Stimulated activated CD8-positive, alpha-beta memory T cell treated with anti-CD3 and anti-CD28 coated beads, Interleukin-7, amount 100 ng/mL, for 4 hours (primary cell): ENCODE measurements at places on chromosomes 2 and 18.

GRCh38 chr2:176501617-176502016, 232.4 kb downstream of the MTX2 start:
- no peak for DNase-seq

- DNase-seq: no peak
Measured at GRCh38 chr18:33937270-33937816, 287.4 kb downstream of the NOL4 start.

DNA sequence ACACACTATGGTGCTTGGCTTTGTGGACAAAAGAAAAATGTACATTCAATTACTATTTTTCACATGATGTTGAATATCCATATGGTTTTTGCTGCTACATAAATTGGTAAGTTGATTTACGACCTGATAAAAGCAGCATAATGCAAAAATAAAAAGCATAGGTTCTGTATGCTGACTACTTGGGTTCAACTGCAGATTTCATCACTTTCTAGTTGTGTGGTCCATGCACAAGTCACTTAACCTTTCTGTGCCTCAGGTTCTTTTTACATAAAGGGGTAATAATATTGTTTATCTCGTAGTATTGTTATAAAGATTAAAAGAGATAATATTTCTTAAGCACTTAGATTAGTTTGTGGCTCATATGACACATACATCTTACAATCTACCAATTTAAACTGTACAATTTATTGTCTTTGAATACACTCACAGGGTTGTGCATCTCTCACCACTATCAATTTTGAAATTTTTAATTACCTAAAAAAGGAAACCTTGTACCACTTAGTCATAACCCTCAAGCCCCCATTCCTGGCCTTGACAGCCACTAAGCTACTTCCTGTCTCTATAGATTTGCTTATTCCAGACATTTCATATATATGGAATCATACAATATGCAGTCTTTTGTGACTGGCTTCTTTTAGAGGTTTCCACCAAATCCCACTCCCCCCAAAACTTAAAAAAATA, 1443.9 kb downstream of the SUCLG1 start:
- DNase-seq: no peak

DNA sequence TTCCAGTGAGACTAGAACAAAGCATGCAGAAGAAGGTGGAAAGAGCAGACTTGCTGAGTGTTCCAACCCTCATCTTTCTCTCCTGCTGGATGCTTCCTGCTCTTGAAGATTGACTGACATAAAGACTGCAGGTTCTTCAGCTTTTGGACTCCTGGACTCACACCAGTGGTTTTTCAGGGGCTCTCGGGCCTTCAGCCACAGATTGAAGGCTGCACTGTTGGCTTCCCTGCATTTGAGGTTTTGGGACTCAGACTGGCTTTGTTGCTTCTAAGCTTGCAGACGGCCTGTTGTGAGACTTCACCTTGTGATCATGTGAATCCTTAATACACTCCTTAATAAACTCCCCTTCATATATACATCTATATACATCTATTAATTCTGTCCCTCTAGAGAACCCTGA, 20.4 kb downstream of the VRK2 start:
- no peak for DNase-seq

DNA sequence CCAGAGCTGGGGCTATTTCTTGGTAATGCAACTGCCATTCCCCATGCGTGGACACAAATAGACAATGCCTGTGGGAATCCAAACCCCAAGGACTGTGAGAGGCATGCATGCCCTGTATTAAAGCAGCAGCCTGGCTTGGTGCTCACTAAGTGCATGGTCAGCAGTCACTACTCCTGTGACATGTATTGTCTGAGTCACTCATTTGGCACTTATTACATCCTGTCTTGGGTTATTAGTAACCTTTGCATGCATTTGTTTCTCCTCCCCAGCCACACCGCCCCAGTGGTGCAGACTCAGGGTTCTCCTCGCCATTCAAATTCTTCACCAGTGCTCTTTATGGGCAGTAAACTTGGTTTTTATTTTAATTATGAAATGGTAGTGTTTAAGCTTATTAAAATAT, 30.2 kb downstream of the PRKCE start:
- no peak for DNase-seq

DNA sequence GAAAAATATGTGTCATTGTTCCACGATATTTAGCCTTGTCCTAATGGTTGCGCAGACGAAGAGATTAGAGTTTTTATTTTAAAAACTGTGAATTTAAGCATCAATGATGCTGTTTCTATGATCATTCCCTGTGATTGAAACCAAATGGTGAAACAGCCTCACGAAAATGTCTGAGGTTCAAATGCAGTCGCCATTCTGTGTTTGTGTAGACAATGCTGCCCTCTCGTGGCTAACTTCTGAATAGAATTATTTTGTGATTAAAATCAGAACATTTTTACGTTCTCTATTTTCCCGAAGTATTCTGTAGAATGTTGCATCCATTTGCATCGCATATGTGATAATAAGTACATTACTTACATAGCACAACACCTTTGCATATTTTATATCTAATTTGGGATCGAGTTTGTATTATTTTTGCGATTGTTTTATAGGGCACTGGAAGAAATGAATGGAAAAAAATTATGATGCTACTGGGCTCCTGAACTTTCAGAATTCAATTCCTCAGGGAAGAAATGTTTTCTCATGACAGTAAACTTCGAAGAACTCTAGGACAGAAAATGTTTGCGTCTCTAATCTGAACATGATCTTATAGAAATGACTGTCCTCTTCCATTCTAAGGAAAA, 54.8 kb upstream of the CREB1 start:
- no peak for DNase-seq

GRCh38 chr2:36964496-36965058, 1.8 kb downstream of the STRN start:
- DNase-seq: no peak
